ENCODE measurements at places on chromosomes 7 and 10.

GRCh38 chr7:157612009-157612663 lies 275.3 kb downstream of the DNAJB6 start:
- DNase-seq, result no peak

- no peak for DNase-seq
Measured at GRCh38 chr7:36984041-36984521, 259.8 kb upstream of the AOAH start.

DNA sequence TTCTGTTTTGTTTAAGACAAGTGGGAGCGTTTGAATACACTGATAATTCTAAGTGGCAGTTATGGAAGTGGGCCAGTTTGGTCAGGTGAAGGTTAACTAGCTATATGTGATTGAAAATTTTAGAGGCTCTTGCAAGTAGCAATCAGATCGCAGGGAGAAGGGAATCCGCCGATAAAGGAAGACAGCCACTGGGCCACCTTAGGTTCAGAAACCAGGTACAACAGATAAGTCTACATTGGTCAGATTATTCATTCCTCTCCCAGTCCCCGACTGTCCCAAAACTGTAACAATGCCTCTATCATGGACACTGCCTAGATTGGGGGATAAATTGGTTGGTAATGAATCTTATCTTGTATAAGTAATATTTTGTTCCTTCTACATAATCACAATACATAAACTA lies 8.9 kb downstream of the ANK3 start:
- DNase-seq, result no peak

GRCh38 chr7:23247046-23247602 lies 549 bp downstream of the GPNMB start:
- DNase-seq, result no peak

DNA sequence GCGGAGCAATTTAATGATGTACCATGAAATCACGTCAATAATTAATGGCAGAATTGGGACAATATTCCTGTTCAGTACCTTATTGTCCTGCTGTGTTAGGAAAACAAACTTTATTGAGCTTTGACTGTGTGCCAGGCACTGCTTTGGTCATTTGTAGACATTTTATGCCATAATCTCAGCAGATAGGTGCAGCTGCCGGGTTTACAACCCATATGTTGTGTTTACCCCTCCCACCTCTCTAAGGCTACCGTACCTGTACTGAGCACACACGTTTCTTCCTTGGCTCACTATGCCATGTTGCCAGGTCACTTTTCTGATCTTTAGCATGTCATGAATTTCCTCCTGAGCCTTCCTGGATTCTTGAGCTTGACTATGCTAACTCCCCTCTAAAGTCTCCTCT lies 422.2 kb downstream of the PHTF2 start:
- DNase-seq, result no peak

DNA sequence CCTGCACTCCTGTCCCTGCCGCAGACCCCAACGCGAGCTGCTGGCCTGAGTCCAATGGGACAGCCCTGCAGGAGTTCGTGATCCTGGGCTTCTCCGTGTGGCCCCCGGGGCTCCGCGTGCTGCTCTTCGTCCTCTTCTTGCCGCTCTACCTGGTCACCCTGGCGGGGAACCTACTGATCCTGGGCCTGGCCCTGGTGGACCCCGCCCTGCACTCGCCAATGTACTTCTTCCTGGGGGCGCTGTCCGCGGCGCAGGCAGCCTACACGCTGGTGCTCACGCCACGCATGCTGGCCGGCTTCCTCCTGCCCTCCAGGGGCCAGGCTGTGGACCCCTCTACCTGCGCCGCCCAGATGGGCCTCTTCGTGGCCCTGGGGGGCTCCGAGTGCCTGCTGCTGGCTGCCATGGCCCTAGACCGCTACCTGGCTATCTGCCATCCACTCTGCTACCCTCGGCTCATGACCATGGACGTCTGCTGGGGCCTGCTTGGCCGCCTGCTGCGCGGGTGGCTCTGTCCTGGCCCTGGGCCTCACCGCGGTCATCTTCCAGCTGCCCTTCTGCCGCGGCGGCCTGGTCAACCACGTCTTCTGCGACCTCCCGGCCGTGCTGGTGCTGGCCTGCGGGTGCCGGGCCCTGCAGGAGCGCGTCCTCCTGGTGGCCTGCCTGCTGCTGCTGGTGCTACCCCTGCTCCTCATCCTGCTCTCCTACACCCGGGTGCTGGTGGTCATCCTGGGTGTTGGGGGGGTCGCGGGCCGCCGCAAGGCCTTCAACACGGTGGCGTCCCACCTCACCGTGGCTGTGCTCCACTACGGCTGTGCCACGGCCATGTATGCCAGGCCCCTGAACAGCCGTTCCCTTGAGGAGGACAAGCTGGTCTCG lies 71.7 kb downstream of the RBAK start:
- DNase-seq, result no peak

DNA sequence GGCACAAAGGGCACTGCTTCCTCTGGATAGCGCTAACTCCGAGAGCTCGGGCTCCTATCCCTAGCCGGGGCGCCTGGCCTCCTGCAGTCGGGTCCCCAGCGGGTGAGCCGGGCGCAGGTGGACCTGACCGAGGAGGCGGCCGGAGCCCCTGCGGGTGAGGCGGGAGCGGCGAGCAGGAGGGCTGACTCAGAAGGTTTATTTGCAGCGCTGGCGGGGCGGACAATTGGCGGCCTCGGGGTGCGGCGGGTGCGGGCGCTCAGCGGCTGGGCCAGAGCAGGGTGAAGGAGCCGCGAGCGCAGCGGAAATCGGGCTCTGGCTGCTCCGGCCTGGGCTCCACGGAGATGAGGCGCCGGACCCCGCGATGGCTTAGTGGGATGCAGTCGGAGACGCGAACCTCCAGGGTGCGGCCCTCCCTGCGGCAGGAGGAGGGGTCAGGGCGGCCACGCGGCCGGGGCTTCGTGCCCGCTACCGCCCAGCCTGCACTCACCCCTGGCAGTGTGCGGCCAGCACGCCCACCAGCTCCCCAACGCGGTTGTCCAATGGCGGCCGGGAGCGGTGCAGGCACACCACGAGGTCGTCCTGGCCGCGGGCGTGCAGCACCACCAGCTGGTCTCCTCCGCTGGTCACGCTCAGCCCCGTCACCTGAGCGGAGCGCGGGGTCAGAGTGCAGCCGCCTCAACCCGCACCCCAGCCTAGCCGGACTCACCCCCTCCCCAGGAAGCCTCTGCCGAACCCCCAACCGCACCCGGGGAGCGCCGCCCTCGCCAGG lies 16.1 kb downstream of the MYO1G start:
- no peak for DNase-seq

- no peak for DNase-seq
Measured at GRCh38 chr7:99133766-99134564, 9.9 kb downstream of the SMURF1 start.

GRCh38 chr10:72027498-72027897 lies 60.9 kb downstream of the SPOCK2 start:
- no peak for DNase-seq

- no peak for DNase-seq
Measured at GRCh38 chr7:7944619-7945282, 23.8 kb upstream of the GLCCI1 start.

- no peak for DNase-seq
Measured at GRCh38 chr7:127041689-127042452, 210.9 kb downstream of the GRM8 start.

GRCh38 chr7:91520645-91521044 lies 256.4 kb downstream of the FZD1 start:
- DNase-seq, result no peak

DNA sequence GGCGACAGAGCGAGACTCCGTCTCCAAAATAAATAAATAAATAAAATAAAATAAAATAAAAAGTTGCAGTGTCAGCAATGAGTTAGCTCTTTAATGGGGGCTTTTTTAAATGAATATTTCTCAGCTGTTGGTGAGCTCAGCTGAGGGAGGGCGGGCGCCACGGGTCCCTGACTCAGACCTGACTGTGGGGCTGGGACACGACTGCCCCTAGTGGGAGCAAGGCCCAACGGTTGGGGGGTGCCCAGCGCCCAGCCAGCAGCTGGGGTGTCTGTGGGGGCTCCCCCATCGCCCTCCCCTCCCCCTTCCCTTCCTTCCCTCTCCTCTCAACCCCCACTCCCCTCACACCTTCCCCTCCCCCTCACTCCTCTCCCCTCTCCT lies 46.6 kb downstream of the PWWP2B start:
- peak; percentile 50 for DNase-seq

- DNase-seq, result no peak
Measured at GRCh38 chr7:123791001-123791400, 42.2 kb upstream of the WASL start.

DNA sequence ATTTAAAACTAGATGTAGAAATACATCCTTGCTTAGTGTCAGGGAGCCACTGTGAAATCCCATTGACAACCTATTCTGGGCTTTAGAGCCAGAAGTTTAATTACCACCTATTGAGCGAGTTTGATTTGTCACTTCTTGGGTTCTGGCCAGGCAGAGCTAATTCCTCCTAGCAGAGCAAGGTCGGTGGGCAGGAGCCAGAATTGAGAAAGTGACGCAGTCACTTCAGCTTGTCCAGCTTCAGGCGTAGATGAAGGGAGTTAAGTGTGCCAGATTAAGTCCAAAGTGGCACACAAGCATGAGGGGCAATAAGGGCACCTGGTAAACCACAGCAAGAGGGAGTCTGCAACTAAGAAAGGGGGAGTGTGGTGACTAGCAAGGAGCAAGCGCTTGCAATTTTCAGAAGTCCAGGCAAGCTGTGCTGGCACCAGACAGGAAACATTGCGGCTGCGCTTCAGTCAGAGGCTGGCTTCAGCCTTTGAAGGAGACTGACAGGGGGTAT lies 119.4 kb downstream of the ST7 start:
- DNase-seq, result no peak

GRCh38 chr7:19701471-19701870 lies 7.4 kb downstream of the POLR1F start:
- DNase-seq, result no peak

DNA sequence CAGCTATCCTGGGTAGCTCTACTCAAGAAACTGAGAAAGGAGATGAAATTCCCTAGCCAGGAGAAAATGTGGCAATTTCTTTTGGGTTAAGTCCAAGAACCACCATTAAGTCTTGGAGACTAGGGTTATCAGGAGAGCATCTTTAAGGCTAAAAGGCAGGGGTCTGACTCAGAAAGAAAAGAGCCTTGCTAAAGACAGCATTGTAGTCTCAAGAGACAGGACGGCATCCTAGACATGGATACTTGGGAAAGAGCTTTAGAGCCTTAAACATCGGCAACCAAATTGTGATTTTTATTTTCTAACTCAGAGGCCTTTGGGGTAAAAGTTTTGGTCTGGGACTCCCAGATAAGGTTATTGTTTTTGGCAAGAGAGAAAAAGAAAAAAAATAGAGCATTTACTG lies 83.1 kb downstream of the FAS start:
- no peak for DNase-seq

DNA sequence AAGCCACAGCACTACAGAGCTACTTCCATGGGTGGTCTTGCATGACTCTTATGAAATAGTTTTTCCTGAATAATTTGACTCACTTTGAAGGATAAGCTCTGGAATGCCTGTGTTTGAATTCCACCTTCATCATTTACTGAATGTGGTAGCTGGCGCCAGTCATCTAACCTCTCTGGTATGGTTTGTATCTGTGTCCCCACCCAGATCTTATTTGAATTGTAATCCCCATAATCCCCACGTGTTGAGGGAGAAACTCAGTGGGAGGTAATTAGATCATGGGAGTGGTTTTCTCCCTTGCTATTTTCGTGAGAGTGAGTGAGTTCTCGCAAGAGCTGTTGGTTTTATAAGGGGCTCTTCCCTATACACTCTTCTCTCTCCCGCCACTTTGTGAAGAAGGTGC lies 11.2 kb upstream of the SLC13A1 start:
- no peak for DNase-seq

DNA sequence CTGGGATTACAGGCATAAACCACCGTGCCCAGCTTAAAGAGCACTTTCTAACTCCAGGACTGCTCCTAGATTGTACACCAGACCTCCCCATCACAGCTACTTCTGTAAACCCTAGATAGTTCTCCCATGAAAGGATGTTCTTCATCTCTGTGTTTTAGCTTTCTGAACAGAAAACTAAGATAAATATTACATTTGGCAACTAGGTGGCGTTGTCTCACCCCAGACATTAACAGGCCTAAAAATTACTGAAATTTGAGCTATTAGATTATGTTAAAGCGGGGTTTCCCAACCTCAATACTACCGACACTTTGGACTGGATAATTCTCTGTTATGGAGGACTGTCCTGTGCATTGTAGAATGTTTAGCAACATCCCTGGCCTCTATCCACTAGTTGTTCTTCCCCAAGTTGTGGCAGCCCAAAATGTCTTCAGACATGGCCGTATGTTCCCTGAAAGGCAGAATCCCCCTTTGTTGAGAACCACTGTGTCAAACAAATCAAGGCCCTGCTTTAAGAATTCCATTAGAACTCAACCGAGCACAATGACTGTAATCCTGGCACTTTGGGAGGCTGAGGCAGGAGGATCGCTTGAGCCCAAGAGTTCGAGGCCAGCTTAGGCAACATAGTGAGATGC lies 19.1 kb downstream of the ATOH7 start:
- DNase-seq, result no peak

- DNase-seq, result no peak
Measured at GRCh38 chr10:118669020-118669791, 73.8 kb upstream of the PRLHR start.

DNA sequence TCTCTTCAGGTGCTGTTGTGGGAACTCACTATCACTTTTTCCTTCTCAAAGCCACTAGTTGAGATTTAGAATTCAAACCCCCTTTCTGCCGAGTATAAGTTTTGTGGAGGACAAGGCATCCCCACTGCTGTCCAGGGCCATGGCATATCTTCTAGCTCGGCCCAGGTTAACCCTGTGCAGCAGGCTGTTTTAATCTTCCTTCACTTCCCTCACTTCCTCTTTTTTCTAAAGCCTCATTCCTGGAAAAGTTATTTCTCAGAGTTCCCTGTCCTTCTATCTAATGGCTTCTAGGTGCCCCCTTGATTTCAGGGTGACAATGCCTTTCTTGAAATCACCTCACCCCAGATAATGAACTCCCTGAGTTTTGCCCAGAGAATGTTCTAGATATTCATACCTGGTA lies 222.3 kb downstream of the SNX10 start:
- no peak for DNase-seq

DNA sequence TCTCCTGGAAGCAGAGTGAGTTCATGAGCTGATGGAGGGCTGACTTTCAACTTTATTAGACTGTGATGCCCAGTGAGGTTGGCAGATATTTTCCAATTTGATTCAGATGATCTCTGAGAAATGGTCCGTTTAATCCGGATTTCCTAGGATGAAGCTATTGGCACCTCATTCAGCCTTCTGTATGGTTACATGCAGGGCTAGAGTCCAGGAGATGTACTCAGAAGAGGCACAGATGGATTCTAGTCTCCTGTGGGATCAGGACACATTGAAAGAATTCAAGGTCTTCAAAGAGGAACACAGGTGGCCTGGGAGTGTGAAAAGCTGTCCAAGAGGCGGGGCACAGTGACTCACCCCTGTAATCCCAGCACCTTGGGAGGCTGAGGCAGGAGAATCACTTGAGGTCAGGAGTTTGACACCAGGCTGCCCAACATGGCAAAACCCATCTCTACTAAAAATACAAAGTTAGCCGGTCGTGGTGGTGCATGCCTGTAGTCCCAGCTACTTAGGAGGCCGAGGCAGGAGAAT lies 23.0 kb upstream of the RHEB start:
- DNase-seq, result no peak

- no peak for DNase-seq
Measured at GRCh38 chr7:44087911-44088838, 5.8 kb upstream of the POLM start.

Measured in activated naive CD8-positive, alpha-beta T cell treated with anti-CD3 and anti-CD28 coated beads, Interleukin-2, amount 50 U/mL, for 16 hours (primary cell).